ENCODE measurements at places on chromosomes 3 and 15.

GRCh38 chr15:95041297-95041696, 809.9 kb downstream of the MCTP2 start:
- no peak for DNase-seq

GRCh38 chr3:128683957-128684356, 33.3 kb upstream of the RPN1 start:
- no peak for DNase-seq

- no peak for DNase-seq
These were observed 38.9 kb downstream of the CPNE4 start for GRCh38 chr3:131995891-131996290.

- DNase-seq = no peak
These were observed 326.0 kb upstream of the SGO1 start for GRCh38 chr3:20511863-20512505.

- DNase-seq = no peak
These were observed 118.8 kb downstream of the MEX3B start for GRCh38 chr15:81926981-81927380.

GRCh38 chr3:195101001-195101583, 169.9 kb downstream of the XXYLT1 start:
- DNase-seq = no peak

- no peak for DNase-seq
These were observed 35.8 kb downstream of the MGLL start for GRCh38 chr3:127786353-127787070.

DNA sequence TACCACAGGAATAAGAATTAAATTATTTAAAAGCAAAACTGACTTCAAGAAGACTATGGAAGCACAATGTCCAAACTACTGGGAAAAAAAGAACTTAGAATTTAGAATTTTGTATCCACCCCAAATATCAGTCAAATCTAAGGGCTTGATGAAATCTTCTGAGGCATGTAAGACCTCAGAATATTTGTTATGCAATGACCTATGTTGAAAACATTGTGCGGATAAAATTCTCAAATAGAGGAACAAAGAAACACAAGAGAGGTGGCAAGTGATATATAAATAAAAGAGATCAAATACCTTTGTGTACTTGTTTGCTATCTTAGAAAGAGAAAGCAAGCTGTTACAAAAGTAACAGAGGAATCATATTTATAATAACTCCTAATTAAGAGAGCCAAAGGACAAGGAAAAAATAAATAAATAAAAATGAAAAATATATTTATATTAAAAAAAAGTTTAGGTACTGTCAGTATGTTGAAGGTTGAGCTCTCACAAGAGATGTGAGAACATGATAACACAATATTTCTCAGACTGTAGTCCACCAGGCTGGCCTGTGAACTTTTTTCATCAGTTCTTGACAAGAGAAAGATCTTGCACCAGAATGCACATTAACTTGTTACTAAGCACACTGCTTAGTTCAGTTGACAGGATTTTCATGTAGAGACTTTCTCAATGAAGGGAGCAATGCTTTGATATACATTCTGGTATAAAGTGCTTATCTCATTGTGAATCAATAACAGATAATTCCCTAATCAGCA, 50.0 kb downstream of the CPA3 start:
- DNase-seq = no peak

DNA sequence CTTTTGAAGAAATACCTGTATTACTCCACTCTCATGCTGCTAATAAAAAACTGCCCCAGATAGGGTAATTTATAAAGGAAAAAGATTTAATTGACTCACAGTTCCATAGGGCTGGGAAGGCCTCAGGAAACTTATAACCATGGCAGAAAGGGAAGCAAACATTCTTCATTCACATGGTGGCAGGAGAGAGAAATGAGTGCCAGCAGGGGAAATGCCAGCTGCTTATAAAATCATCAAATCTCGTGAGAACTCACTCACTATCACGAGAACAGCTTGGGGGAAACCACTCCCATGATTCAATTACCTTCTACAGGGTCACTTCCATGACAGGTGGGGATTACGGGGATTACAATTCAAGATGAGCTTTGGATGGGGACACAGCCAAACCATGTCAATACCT, 18.7 kb downstream of the MFSD1 start:
- DNase-seq = no peak

GRCh38 chr3:124731760-124732159, 1.5 kb downstream of the UMPS start:
- DNase-seq = no peak

GRCh38 chr3:149763565-149764195, 11.4 kb upstream of the COMMD2 start:
- no peak for DNase-seq

DNA sequence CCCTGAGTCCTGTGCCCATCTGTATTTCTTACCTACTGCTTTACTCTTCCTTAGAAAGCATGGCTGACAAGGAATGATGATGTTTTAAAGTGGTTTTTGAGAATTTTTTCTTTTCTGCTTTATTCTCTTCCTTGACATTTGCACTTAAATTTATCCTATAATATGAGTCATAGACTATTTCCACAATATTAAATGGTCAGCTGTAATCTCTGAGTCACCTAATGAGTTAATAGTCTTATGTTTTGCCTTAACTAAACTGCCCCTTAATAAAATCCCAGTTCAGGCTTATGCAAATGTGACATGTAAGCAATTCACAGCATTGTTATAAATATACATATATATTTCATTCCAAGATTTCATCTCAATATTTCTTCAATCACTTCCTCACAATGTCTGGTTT, 23.8 kb downstream of the MEIS2 start:
- no peak for DNase-seq

- DNase-seq = no peak
These were observed 158.3 kb downstream of the ECT2 start for GRCh38 chr3:172908771-172909270.

GRCh38 chr3:40366203-40367162, 20.5 kb upstream of the ENTPD3 start:
- no peak for DNase-seq

DNA sequence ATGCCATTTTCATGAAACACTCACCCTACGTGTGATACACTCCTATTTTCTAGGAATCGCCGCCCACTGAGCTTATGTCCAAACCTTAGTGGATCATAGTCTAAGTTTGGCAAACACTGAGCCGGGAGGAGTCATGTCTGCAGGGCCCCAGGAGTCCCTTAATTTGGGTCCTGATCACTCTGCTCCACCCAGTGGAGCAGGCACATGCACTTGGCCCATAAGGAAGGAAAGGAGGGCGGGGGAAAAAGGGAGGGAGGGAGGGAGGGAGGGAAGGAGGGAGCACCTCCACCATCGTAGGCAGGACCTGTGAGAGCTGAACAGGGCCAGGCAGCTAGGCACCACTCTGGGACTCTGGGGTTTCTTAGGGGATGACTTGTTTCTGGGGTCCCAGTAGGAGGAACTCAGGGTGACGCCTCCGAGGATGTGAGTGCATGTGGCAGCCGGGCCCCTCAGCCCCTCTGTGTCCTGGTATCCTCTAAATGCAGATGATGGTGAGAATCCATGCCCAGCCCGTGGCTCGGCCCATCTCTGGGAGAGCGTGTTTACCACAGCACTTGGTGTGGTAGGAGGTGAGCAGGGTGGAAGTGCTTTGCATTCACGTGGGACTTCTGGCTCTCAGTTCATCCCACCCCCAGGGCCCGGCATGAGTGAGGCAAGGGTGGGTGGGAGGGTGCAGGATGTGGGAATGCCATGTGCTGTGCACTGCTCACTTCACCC, 109.4 kb downstream of the KLF13 start:
- no peak for DNase-seq

- no peak for DNase-seq
These were observed 11.3 kb upstream of the THRB start for GRCh38 chr3:24505691-24506550.

DNA sequence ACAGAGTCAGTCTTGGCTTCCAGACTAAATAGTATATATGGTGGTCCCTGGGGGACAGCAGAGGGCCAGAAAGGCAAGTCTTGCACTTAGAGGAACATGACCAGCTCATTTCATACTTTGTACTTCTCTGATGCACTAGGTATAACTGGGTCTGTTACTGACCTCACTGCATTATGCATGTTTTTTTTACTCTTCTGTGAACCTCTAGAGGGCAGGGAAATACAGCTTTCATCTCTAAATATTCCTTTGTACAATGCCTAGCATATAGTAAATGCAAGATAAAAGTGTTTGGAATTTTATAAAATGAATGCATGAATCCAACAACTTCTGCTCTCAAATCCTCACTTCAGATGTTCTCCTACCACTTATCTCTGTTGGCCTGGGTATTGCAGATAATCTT, 23.4 kb upstream of the ARL14 start:
- DNase-seq = no peak

GRCh38 chr3:155262295-155262694, 31.2 kb downstream of the STRIT1 start:
- DNase-seq = no peak

GRCh38 chr3:152069871-152070270, 196.4 kb downstream of the SUCNR1 start:
- DNase-seq = no peak

DNA sequence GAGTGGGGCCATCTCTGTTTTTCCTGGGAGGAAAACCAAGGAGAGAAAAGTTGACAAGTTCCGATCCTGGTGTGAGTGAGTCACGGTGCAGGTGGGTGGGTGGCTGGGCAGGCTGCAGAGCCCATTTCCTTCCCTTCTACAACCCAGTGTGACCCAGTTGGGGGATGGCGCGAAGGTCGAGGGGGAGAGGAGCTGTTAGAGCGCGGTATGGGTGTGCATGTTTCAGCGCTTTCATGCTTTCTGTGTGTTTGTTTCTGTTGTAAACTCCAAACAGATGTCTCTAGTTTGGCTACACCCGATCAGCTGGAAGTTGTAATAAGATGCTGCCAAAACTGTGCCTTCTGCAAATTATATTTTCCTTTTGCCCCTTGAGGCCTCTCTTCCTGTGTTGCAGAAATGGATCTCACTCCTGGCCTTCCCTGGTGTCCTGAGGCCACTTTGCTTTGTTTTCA, 3.8 kb downstream of the FAM43A start:
- no peak for DNase-seq

- DNase-seq = no peak
These were observed 715.1 kb upstream of the NR2F2 start for GRCh38 chr15:95615436-95615835.

DNA sequence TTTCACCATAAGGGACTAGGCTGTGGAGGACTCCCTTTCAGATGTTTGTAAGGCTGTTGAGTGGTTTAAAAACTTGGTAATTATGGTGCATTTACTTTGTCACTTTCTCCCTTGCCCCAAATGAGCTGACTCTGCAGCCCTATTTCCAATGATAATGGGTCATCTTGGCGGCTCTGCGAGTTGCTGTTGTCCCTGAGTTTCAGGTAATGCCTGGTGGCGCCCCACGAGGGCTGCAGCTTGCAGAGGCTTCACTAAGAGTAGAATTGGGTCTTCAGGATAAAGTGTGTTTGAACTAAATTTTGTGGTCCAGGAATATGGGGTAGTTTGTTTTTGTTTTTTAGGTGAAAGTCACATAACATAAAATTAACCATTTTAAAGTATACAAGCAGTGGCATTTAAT, 450.1 kb upstream of the CFAP20DC start:
- DNase-seq = no peak

- DNase-seq = no peak
These were observed 204.5 kb downstream of the AKAP13 start for GRCh38 chr15:85584872-85585271.

DNA sequence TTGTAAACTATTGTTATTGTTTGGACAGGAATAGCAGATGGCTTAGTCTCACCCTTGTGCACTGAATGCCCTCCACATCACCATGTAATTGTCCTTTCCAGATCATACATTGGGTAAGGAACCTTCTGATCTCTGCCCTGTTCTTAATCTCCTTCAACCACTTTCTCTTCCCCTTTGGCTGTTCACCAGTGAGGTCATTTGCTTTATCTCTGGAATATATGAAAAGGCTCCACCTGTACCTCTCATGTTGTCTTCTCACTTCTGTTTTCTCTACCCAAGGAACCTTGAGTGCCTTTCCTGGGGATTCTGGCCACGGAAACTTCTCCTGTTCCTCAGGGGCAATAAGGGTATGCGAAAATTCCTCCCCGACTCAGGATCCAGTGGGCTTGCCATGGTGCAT, 28.5 kb downstream of the MCTP2 start:
- DNase-seq = no peak

Measured in activated CD8-positive, alpha-beta memory T cell treated with anti-CD3 and anti-CD28 coated beads for 48 hours (primary cell).